ENCODE measurements at places on chromosomes 5 and 9.

GRCh38 chr5:91007780-91008402 lies 375.2 kb downstream of the ARRDC3 start:
- DNase-seq, result no peak

DNA sequence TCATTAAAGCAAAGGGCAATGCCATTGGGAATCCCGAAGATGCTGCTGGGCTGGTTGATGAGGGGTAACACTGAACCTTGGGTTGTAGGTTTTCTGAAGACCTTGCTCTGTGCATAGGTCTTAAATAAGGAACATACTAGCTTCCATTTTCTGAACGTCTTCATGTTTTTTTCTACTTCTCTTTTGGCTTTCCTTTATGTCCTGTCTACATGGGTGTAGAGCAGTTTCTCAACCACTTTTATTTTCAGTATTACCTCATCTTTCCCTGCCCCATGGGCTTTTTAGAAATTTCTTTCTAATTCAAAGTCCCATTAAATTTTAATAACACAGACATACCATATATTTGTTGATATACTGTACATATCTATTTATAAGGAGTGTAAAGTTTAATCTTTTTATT lies at the start of gene IFNA14:
Gene IFNA14, minus strand, starts transcription at position 95 of the 400 bp plus-strand sequence. Its CDS starts 70 bp downstream, at position 25.
- no peak for DNase-seq

GRCh38 chr9:124467410-124468060 lies 17.3 kb downstream of the ADGRD2 start:
- DNase-seq, result no peak

- no peak for DNase-seq
Measured at GRCh38 chr5:133919148-133920136, 49.0 kb downstream of the C5orf15 start.

GRCh38 chr5:141529873-141530272 lies 41.0 kb downstream of the PCDHGC5 start:
- no peak for DNase-seq

- DNase-seq, result no peak
Measured at GRCh38 chr5:54325610-54326311, 15.4 kb upstream of the ARL15 start.

DNA sequence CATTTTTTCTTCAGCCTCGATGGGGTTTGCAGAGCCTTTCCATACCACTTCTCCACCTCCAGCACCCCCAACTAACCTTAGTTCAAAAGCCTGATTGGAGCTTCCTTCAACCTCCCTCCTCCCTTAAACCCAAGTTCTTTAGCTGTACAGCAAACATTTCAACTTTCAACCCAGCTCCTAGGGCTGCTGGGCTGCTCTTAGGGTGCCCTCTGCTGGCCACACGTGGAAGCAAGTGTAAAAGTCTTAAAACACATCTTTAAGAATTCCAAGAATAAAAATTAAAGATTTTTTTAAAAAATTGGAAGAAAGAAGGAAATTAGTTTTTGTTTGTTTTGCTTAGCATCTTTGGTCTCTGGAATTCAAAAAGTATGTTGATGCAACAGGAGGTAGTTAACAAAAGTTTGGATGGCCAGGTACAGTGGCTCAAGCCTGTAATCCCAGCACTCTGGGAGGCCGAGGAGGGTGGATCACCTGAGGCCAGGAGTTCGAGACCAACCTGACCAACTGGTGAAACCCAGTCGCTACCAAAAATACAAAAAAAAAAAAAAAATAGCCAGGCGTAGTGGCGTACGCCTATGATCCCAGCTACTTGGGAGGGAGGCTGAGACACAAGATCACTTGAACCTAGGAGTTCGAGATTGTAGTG lies 15.5 kb upstream of the HSD17B3 start:
- DNase-seq, result peak; percentile 59
